ENCODE measurements at places on chromosomes 1 and 21.

GRCh38 chr1:42259739-42260064, 75.3 kb downstream of the FOXJ3 start:
- DNase-seq, result no peak

GRCh38 chr1:178643831-178644230, 81.2 kb upstream of the RALGPS2 start:
- DNase-seq, result no peak

DNA sequence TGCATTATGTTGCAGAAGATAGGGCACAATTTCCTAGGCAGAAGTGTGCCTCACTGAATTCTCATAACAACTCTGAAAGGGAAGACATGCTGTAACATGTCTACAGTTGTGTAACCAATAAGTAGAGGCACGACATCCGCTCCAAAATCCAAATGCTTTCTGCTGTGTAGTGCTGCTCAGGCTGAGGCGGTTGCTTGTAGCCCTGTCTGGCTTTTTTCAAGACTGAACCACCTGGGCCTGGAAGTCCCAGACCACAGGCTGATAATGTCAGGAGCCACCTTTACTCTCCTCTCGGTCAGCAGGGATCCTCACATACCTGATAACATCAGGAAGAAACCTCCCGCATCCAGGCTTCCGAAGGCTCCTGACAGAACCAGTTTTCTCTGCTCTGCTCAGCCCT, 10.9 kb downstream of the AKNAD1 start:
- no peak for DNase-seq

GRCh38 chr1:226001963-226002666, 3.0 kb upstream of the SDE2 start:
- DNase-seq, result peak; percentile 21

- no peak for DNase-seq
These were observed 23.7 kb downstream of the NKAIN1 start for GRCh38 chr1:31216016-31216415.
